ENCODE measurements at places on chromosomes 2 and 18. TPM values are rescaled to one million over a fixed set of nuclear protein-coding genes. Genes with fewer than 3 reads are reported as not detected.

Gene EML4
- 53.5 TPM for total RNA-seq

Gene GLI2
- total RNA-seq = 3.4 TPM

Gene DPP4
- 3.6 TPM for total RNA-seq

Gene GPC1
- 79.1 TPM for total RNA-seq

DNA sequence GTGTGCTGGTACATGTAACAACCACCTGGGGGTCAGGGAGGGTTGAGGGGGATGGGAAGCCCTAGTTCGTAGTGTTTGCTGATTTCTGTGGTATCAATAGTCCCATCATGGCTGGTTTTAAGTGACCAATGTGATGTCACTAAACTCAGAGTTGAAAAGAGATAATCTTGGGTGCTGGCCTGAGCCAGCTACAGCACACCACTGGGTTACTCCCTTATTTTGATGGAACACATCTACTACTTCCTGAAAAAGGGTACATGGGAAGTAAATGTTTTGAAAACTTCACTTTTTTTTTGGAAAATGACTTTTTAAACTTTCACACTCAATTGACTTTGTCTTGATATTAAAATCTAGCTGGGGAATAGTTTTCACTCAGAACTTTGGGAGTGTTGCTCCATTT is 87.0 kb upstream of the CXCR4 start:
- no peak for DNase-seq

DNA sequence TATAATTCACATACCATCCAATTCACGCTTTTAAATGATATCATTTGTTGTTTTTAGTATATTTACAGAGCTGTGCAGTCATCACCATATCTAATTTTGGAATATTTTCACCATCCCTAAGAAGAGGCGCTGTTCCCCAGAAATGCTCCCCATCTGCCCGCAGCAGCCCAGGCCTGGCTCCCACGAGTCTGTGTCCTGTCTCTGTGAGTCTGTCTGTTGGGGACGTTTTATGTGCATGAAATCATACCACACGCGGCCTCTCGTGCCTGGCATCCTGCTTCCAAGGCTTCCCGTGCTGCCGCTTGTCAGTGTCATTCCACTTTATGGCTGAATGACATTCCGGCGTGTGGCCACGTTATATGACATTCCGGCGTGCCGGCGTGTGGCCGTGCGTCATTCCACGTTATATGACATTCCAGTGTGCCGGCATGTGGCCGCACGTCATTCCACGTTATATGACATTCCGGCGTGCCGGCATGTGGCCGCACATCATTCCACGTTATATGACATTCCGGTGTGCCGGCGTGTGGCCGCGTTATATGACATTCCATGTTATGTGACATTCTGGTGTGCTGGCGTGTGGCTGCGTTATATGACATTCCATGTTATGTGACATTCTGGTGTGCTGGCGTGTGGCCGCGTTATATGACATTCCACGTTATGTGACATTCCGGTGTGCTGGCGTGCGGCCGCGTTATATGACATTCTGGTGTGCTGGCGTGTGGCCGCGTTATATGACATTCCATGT is 276.4 kb downstream of the TWIST2 start:
- DNase-seq = no peak

GRCh38 chr2:112832841-112833638 is 3.5 kb downstream of the IL1B start:
- no peak for DNase-seq

GRCh38 chr2:190255676-190256075 is 64.0 kb downstream of the HIBCH start:
- no peak for DNase-seq

- no peak for DNase-seq
Measured at GRCh38 chr18:48913201-48913600, 37.6 kb downstream of the SMAD7 start.

- DNase-seq = no peak
Measured at GRCh38 chr2:54672590-54673456, 50.6 kb upstream of the EML6 start.

DNA sequence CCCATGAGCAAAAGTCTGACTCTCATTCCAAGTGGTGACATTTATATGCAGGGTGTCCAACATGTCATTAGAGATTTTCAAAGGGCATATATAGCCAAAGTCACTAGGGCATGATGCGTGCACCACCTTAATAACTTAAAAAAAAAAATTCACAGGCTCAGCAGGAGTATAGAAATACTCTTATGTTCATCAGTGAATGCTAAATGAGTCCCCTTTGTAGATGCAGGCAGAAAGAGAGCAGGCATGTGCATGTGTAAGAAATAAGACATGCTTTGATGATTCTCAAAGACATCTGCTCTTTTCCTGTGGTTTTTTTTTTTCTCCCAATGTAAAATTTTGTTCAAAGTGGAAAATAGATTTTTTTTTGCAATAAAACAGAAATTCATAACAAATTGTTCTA is 112.3 kb upstream of the AQP4 start:
- no peak for DNase-seq

DNA sequence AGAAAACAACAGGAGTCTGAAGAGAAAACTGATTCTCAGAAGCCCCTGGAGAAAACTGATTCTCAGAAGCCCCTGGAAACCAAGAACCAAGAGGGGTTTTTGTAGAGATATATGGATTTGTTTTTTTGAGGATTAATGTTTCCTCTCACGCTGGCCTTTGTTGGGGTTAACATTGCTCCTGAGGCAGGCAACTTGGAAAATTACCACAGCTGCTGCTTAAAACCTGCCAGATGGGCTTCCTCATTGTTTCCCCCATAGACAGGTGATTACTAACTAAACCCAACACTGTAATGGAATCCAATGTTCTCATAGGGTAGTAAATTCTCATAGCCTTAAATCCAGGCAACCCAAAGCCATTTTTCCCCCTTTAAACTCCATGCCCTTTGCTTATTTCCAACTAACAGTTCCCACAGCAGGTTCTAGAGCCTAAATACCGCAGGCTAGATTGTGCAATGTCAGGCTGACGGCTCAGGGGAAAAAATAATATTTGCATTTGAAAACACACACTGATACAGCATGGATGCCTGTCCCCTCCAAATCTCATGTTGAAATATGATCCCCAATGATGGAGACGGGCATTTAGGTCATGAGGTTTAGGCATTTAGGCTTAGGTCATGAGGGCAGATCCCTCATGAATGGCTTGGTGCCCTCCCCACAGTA is 272.3 kb upstream of the PKDCC start:
- DNase-seq = no peak

GRCh38 chr18:39259736-39260135 is 1694.1 kb upstream of the CELF4 start:
- DNase-seq = no peak

Data from HCT116 (cell line).